Cortex of kidney (tissue), 1 donor: ENCODE measurements at places on chromosomes 16 and 17.

DNA sequence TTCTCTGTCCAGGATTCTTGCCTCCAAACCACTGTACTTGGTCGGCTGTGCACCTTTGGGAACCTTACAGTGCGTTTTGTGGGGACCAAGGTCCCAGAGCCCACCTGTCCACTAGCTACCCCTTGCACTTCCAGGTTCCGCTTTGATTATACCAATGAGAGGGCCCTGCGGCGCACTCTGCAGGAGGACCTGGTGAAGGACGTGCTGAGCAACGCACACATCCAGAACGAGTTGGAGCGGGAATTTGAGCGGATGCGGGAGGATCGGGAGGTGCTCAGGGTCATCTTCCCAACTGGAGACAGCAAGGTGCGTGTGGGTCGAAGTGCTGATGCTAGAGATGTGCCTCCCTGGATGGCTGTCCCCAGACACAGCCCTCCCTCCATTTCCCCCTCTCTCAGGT is 18.8 kb downstream of the POLR2A start:
- no peak for DNase-seq

DNA sequence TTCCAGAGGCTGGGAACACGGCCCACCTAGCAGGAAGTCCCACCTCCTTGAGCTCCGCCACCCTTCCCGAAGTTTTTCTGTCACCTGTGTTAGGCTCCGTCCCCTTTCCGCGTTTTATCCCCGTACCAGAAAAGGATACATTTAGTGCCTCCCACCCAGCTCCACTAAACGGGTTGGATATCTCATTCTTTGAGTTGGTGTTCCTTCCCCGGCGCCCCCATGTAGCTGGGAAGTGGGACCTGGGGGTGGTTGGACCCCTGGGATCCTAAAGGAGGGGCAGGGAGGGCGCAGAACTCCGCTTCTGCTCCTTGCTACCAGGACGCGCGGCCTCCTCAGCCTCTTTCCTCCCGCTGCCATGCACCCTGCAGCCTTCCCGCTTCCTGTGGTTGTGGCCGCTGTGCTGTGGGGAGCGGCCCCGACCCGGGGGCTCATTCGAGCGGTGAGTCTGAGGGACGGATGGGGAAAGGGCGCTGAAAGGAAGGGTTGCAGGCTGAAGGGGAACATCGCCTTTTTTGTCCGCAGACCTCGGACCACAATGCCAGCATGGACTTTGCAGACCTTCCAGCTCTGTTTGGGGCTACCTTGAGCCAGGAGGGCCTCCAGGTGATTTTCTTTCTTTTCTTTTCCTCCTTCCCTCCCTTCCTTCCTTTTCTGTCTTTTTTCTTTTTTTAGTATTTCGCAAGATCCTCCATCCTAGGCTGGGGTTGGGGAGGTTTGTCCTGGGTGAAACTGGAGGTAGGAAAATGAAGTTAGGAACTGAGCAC is 669 bp downstream of the RNF167 start:
- DNase-seq, result no peak

- DNase-seq, result no peak
Observed at GRCh38 chr16:66429290-66429962, 2.3 kb downstream of the BEAN1 start.

DNA sequence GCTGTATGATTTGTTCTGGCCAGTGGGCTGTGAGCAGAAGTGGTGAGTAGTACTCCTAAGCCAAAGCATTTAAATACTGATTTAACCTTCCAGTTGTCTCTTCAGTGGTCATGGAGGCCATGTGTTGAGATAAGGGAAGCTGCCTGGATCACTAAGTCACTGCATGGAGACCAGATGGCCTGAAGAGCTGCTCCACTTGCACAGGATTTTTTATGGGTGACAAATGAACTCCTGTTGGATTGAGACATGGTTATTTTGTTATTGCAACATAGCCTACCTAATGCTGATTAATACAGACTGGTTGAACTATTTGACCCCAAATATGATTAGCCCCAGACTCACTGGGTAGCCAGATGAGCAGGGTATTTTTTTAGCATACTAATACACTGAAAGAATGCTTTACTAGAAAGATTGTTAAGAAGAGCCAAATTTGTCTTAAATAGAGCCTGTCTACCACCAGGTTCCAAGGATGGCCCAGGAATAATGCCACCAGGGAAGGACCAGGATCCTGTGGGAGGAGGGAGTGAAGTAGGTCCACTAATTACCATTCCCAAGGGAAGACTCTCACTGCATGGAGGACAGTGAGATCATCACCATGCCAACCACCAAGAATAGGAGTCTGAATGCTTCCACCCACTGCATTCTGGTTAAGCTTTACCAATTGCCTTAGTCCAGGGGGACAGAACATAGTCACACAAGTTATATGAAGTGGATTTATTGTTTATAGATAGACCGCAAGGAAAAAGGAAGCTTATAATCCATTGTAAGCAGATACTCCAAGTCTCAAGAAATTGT is 187.4 kb upstream of the IRX6 start:
- DNase-seq, result no peak

GRCh38 chr16:31439519-31439918 is 3.1 kb downstream of the ZNF843 start:
- DNase-seq, result no peak

- DNase-seq, result no peak
Observed at GRCh38 chr17:69154267-69154666, 12.6 kb upstream of the ABCA6 start.
